ENCODE measurements at places on chromosomes 7 and 10. TPM values are rescaled to one million over a fixed set of nuclear protein-coding genes. Genes with fewer than 3 reads are reported as not detected.

Gene MPP7
- 0.24 TPM for total RNA-seq

DNA sequence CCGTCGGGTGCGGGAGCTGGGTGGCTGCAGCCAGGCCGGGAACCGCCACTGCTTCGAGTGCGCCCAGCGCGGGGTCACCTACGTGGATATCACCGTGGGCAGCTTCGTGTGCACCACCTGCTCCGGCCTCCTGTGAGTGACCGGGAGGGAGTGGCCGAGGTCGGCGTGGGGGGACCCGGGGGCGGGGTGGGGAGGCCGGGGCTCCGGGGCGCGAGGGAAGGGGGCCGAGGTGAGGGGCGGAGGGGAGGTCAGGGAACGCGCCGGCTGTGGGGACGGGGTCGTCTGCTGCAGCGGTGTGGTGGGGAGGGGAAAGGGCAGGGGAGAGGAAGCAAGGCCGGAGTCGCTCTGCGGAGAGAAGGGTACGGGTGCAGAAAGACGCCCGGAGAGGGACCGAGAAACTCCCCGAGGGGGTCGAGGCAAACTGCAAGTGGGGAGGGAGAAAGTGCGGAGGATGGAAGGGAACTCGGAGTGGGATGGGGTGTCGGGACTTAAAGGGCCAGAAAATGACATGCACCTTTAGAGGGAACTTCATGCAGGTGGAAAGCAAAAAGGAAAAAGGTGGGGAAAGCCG lies 518 bp downstream of the AGFG2 start:
- no peak for DNase-seq

GRCh38 chr7:11217848-11218565 lies 244.3 kb downstream of the PHF14 start:
- DNase-seq = no peak

DNA sequence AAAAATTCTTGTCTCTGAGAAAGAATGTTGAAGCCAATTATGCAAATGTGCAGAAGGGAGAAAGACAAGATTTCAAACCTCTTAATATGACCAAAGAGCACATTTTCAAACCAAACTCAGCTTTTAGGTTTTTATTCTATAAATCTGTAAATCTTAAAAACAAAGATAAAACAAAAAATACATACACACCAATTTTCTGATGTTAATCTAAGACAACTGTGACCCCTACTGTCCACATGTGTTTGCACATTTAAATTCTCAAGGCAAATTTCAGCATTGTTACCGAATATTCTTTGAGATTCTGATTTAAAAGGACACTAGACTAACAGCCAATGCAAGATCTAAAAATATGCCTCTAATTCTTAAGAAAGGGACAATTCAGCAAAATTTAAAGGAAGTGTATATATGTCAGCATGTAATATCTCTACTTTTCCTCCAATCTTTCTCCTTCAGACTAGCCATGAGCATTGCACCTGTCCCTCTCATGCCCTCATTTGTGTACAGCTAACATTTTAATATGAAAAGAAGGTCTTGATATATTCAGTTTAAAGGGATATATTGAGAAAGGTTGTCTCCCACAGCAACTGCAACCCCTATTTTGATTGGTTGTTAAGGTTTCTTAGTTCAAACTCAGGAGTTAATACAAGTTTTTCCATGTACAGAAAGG lies 417.9 kb downstream of the IPMK start:
- DNase-seq = peak; percentile 1

Gene CYP2C18
- not detected for total RNA-seq

DNA sequence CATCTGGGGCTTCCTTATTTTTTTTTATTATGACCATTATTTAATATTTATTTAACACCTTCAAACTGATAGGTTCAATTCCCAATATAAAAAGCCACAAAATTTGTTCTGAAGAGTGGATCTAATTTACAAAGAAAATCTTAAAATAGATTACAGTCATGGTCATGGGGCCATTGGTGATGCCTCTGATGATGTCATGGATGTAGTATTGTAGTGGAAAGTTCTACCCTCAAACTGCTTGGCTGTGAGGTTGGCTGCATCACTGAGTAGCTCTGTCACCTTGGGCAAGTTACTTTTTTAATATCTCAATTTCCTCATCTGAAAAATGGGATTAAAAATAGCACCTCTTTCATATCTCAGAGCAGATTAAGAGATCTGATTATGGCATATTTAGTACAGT lies 128.5 kb downstream of the DKK1 start:
- peak; percentile 22 for DNase-seq

DNA sequence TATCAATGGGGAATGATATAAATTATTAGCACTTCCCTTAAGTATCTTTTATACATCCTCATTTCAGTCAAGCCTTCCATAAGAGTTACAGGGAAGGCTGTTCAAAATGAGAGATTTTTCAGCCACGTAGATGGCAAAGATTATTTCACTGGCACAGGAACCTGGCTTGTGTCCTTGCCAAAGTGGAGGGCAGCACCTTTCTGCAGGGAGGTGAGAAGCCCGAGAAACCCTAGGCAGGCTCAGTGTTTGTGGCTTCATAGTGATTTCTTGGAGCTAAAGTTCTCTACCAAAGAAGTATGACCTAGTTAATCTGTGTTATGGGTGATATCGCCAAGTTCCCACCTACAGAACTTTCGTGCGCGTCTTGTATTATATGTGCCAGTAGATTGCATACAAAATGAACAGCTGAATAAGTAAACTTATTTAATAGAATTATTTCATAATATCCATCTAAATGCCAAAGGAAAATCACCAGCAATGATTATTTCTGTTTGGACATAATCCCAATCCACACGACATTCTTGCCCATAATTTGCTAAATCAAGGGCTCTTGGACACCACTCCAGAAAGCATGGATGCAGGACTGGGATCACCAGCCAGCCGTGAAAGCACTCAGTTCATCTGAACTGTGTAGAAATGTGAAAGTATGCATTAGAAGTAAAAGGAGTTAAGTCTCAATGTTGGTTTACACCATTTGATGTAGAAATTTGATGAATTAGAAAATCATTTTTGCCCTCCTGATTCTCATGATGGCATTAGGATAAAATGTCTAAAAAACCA lies 150.4 kb upstream of the RNF32 start:
- no peak for DNase-seq

DNA sequence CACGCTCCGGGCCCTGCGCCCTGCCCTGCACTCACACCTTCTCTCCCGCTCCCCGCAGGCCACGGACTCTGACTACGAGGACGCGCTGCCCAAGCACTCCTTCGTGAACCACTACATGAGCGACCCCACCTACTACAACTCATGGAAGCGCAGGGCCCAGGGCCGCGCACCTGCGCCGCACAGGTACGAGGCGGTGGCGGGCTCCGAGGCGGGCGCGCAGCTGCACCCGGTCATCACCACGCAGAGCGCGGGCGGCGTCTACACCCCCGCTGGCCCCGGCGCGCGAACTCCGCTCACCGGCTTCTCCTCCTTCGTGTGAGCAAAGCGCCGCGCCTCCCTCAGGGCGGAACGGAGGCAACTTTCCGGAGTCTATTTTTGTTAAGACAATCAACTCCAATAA lies 417.0 kb upstream of the FOXK1 start:
- no peak for DNase-seq

DNA sequence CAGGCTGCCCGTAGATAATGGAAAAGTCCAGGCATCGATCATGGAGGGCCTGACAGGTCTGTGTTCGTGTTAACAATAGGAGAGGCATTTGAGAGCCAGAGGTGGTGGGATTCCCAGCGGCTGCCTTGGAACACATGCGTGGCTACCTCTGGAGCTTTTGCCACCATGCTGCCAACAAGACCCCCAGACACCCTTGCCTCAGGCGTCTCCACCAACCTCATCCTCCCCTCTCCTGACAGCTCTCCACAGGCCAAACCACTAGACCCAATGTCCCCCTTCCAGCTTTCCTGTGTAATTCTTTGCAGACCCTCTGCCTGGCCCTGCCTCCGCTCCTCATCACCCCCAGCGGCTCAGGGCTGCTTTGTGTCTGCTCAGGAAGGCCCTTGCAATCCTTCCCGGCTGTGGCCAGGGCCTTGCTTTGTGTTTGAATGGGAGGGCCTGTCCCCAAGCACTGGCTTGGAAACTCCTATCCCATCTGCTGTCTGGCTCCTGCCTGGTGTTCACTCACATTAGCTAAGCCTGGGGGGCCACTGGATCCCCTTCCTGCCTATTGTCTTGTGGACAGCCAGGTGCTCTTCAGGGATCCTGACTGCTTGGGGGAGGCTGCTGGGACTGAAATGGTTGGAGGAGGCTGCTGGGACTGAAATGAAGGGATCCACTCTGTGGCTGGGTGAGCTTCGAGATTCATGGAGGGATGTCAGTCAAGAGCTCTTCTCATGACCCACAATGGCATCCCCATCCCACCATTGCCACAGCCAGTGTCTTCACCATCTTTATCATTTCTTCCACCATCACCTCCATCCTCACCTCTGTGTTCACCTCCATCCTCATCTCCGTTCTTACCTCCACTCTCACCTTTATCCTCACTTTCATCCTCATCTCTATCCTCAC lies 60.8 kb upstream of the ELN start:
- DNase-seq = peak; percentile 28

DNA sequence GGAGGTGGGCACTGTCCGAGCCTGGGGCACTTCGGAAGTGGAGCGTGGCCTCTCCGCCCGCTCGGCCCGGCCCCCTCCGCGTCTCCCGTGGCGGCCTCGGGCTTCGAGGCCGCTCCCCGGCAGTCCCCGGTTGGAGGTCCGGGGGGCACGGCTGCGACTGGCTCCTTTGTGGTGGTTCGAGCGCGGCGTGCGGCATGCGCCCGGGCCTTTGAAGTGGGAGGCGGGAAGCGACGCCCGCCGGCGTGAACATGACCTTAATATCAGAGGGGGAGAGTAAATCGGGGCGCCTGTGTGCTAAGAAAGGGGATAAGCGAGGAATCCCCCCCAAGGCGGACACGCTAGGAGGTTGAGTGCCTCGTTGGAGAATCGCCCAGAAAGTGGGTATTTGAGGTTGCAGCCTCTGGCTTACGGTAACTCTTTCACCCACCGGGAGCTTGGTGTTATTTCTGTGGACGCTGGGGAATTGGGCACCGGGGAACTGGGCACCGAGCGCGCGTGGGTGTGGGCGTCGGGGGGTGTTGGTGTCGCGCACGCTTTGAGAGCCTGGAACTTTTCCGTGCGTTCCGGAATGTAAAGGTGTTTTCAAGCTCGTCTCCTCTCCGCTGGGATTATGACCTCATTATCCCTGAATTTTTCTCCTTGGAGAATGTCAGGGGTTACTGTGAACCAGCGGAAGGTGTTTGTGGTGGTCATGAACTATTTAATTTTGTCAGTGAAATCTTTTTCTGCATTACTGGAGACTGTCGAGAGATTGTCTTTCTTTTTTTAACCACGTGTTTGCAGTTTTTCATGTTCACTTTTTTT lies 660 bp downstream of the SUV39H2 start:
- DNase-seq = peak; percentile 17

Data from RPMI7951 (cell line).